Activated CD8-positive, alpha-beta T cell treated with anti-CD3 and anti-CD28 coated beads, Interleukin-2, amount 10 ng/mL, durations not matched to agents 7 days and 5 days (primary cell): ENCODE measurements at places on chromosomes 2 and 18. TPM values are rescaled to one million over a fixed set of nuclear protein-coding genes. Genes with fewer than 3 reads are reported as not detected.

- DNase-seq = no peak
Measured at GRCh38 chr2:11444737-11445136, 21.2 kb downstream of the E2F6 start.

DNA sequence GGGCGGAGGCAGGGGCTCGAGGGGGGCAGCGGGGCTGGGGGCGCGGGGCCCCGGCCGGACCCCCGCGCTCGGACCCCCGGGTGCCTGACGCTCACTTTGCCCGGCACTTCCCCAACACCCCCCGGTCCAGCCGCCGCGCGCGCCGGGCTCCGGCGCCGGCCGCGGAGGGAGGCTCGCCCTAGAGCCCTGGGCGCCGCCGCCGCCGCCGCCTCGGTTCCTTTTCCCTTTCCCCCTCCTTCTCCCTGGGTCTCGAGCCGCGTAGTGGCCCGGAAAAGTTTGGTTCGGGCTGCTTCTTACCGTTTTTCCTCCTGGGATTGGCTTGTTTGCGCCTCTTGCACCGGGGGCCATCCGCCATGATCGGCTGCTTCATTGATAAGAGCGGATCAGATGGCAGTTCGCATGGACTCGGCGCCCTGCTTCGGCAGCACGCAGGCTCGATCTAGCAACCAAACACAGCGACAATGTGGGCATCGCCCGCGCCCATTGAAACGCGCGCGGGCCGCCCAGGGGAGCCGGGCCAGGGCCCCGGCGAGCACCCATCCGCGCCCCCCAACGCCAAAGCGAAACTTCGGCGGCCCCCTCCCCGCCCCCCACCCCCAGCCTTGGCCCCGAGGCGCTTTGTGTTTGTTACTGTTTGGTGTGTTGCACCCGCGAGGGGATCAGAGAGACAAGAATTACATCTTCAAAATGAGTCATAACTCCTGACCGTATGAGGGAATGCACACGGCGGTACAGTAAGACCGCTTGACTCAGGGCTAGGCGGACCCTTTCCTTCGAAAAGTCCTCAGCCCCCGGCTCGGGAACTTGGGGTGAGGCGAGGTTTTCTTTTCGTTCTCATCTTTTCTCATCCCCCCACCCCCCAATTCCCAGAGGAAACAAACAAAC, 2.7 kb downstream of the ZEB2 start:
- peak; percentile 68 for DNase-seq

GRCh38 chr2:160431441-160431840, 62.2 kb downstream of the RBMS1 start:
- DNase-seq = no peak

DNA sequence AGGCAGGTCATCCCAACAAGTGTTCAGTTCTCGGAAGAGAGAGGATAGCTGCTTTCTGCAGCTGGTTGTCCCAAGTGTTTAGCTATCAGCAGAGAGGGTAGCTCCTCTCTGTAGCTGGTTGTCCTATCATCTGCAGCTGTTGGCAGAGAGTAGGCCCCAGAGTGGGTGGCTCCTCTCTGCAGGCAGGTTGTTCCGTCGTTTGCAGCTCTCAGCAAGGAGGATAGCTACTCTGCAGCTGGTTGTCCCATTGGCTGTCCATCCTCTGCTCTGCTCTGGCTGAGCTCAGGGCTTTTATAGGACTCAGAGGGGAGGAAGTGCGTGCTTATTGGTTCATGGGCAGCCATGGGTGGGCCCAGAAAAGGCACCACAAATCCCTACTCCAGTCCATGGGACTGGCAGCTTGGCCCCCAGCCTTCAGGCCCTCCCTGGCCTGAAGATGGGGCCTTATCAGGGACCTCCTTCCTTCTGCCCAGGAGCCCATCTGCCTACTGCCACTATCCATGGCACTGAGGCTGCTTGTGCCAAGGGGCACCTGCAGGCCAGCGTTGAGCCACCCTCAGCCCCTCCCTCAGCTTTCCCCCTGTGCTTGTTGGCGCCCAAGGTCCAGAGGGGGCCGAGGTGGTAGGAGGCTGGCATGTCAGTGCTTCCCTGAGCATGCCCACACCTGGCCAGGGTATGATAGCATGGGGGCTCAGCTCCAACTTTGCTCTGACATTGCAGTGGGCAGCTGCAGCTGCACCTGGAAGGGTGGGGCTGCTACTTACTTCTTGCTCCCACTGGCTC, 38.3 kb downstream of the TDRD15 start:
- no peak for DNase-seq

Gene CREG2
- total RNA-seq = not detected

Gene ADAM23
- total RNA-seq = not detected

- peak; percentile 48 for DNase-seq
Measured at GRCh38 chr2:100819370-100820272, at the start of gene NPAS2. NPAS2 (plus strand) TSS chr2:100820139; CDS start chr2:100904755, 84,616 bp downstream.

DNA sequence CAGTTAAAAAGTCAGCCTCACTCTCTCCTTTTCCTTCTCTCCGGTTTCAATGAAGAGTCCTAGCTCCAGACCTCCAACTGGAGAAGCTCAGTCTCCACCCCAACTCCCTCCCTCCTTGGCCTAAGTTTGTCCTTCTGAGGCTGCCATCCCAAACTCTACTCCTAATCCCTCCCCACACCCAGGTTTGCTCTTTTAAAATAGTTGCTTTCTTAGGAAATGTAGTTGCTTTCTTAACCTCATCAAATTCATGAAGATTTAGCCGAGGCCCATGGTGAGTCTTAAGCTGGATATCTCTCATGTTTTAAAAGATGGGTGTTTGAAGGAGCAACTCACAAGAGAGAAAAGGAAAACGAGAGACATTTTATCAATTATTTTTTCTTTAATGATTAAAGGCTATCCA, 937 bp upstream of the LANCL1 start:
- DNase-seq = peak; percentile 26

GRCh38 chr18:49481317-49481716, 5.7 kb downstream of the C18orf32 start:
- no peak for DNase-seq

DNA sequence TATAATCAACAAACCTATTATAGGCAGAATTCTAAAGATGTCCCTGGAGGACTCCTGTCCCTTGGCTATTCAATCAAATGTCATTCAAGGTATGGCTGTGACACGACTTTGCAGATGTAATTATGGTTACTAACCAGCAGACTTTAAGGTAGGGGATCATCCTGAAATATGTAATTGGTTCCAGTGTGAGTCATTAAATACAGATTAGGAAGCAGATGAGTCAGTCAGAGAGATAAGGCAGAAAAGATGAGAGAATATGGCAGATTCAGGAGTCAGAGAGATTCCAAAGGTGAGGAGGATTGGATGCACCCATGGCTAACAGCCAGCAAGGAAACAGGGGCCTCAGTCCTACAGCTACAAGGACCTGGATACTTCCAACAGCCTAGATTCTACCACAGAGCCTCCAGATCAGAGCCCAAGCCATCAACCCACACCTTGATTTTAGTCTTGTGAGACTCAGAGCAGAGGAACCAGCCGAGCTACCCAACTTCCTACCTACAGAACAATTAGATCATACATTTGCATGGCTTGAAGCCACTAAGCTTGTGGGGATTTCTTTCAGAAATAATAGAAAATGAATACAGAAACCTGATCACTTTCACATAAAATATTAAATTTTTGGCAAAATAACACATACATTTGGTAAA, 11.2 kb upstream of the PROM2 start:
- peak; percentile 1 for DNase-seq

Gene YIPF4
- total RNA-seq = 29.2 TPM

GRCh38 chr2:218028189-218028495, 25.3 kb upstream of the TNS1 start:
- DNase-seq = no peak

DNA sequence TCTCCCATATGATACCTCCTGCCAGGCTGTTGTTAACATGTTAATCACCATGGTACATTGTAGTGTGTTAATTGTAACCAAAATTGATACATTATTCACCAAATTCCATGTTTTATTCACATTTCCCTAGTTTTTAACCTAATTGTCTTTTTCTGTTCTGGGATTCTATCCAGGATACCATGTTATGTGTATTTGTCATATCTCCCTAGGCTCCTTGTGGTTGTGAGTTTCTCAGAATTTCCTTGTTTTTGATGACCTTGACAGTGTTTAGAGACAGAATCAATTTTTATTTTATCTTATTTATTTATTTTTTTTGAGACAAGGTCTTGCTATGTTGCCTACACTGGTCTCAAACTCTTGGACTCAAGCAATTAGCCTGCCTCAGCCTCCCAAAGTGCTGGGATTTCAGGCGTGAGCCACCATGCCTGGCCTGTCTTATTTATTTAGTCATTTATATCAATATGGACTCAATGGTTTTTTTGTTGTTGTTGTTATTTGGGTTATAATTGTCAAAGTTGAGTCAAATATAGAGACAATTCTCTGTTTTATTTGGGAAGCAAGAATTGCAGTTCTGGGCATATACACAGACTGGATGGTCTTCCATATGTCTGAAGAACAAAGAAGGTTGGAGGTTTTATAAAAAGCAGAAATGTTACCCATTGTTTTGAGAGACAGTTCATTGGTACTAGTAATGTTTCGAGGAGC, 42.6 kb downstream of the INPP4A start:
- DNase-seq = no peak

GRCh38 chr2:84389794-84390193, 69.3 kb downstream of the SUCLG1 start:
- no peak for DNase-seq

DNA sequence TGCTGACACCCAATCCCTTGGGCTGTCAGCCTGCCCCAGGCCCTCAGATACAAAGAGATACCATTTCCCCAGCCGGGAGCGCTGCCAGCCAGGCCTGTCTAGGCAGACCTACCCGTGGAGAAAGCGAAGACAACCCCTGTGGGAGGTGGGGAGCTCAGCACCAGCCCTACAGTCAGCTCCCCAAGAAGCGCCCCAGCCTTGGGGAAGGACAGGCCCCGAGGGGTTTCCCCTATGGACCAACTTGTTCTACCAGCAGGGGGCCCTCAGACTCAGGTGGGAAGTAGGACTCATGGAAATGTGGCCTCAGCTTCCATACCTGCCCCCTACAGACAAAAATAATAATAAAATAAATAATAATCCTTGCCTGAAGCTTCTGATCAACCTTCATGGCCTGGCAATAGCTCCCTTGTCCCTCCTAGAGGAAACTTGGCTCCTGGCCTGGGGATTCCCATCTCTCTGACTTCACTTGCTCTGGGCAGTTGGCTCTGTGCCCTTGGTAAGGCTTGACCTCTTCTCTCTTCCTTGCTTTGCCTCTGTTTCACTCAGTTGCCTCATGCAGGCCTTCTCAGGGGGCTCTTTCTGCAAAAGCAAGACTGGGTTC, 7.0 kb downstream of the SLC35F6 start:
- DNase-seq = no peak

DNA sequence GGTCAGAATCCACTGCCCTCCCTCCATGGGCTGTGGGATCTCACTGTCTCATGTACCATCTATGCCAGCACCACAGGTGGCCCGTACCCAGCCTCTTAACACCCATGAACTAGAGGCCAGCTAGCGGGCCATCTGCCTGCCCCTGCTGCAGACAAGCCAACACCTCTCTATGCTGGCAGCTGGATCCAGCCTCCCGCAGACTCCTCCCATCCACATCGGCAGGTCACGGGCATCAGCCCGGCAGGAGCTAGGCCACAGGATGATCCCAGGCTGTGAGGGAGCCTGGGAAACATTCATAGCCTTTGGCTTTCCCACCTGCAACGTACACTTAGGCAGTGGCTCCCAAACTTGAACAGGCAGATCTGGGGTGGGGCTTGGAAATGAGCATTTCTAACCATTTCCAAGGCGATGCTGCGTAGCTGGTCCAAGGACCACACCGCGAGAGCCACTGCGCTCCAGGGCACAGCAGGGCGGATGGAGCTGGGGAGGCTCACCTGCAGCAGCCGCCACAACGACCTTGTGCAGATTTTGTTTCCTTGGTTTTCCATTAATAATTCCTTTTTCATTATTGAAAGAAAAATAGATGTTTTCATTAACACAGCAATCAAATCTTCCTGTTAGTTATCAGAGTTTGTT, 114.7 kb downstream of the KCNF1 start:
- DNase-seq = no peak

DNA sequence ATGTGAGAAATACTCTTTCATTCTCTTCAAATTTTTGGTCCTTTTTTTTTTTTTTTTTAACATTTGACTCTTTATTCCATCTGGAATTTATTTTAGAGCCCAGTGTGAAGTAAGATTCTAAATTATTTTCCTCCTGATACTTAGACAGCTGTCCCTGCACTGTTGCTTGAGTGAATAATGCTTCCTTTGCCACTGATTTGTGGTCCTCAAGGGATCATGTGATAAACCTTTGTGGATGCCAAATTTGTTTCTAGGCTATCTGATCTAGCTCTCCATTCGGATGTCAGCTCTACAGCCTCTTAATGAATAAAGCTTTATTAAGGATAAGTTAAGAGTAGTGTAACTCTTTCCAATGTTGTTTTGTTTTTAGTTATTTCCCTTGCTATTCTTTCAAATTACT, 142.3 kb downstream of the SMAD7 start:
- DNase-seq = no peak

DNA sequence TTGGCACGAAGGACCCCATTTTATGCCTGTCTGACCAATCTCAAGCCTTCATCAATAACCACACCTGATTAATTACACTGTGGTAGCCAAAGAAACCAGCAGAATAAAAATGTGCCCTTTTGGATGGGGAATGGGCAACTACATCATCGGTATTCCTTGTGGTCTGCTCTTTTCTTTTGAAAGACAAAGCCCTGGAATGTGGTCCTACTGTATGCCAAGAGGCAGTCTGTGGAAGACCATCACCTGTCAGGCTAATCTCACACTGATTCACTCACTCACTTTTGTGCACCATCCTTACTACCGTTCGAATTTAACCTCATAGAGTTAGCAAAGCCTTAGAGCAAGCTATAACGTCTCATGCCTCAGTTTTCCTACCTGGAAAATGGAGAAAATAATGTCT, 275.2 kb upstream of the LRRTM1 start:
- no peak for DNase-seq

DNA sequence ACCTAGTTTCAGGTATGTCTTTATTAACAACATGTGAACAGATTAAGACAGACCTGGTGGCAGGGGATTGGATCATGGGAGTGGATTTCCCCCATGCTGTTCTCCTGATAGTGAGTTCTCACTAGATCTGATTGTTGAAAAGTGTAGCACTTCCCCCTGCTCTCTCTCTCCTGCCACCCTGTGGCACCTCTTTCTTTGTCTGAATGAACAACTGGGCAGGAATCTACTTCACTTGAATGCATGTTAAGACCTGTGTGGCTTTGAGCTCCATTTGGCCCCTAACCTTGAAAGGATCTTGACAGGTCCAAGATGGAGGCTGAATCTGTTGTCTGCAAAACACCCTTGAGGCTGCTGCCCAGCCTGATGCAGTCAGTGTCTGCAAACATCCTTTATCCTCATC, 194.4 kb downstream of the RNF144A start:
- DNase-seq = no peak

DNA sequence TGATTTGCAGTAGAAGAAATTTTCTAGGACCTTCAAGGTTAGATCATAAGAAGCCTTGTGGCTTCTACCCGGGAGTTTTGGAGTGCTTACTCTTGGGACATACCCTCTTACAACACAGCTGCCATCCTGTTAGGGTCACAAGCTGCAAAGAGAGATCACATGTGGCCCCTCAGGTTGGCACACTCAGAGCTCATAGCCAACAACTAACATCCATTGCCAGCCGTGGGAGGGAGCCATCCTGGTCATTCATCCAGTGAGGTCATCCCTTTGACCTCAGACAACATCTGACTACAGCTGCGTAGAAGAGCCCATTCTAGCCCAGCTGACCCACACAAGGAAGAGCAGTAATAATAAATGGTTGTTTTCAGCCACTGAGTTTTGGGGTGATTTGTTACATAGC, 76.9 kb upstream of the NABP1 start:
- DNase-seq = no peak
